ENCODE measurements at places on chromosomes 1 and 21.
A peak's percentile ranks its signal among the peaks of the same experiment; 100 is the strongest.

- DNase-seq, result no peak
These were observed 34.8 kb upstream of the LYST start for GRCh38 chr1:235901461-235901860.

- no peak for DNase-seq
These were observed 356.8 kb upstream of the B3GALT2 start for GRCh38 chr1:193543259-193543658.

GRCh38 chr1:67333603-67334002, 25.9 kb downstream of the IL12RB2 start:
- DNase-seq, result no peak

- no peak for DNase-seq
These were observed 45.1 kb downstream of the LUZP1 start for GRCh38 chr1:23123528-23123927.

GRCh38 chr1:47683401-47683800, 245.6 kb downstream of the FOXD2 start:
- DNase-seq, result no peak

DNA sequence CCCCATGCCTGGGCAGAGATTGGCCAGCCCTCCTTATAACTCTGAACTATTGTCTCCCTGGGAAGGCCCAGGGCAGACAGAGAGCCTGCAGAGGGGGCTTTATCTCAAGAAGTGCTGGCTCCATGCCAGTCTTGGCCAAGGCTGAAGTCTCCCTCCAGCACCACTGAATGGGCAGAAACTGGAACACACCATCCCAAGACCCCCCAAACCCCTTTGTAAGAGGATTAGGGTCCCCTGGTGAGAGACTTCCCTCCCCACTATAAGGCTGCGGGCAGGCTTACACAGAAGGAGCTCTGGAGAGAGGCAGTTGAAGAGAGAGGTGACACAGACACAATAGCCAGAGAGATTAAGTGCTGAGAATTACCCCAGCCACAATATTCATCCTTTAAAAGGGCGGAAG, 97.2 kb downstream of the NAV1 start:
- DNase-seq, result no peak

GRCh38 chr1:73673971-73674370, 524.0 kb downstream of the LRRIQ3 start:
- no peak for DNase-seq

- DNase-seq, result no peak
These were observed 20.3 kb downstream of the TIPRL start for GRCh38 chr1:168199056-168199455.

- no peak for DNase-seq
These were observed 5.5 kb downstream of the RIMKLA start for GRCh38 chr1:42386051-42386450.

- DNase-seq, result no peak
These were observed 17.0 kb downstream of the NSL1 start for GRCh38 chr1:212774584-212774983.

GRCh38 chr21:35699361-35699760, 361.0 kb downstream of the SETD4 start:
- DNase-seq, result no peak

GRCh38 chr21:40335704-40336103, 468.5 kb downstream of the PCP4 start:
- no peak for DNase-seq

GRCh38 chr21:45514311-45515021, 27.8 kb downstream of the SLC19A1 start:
- DNase-seq, result no peak

DNA sequence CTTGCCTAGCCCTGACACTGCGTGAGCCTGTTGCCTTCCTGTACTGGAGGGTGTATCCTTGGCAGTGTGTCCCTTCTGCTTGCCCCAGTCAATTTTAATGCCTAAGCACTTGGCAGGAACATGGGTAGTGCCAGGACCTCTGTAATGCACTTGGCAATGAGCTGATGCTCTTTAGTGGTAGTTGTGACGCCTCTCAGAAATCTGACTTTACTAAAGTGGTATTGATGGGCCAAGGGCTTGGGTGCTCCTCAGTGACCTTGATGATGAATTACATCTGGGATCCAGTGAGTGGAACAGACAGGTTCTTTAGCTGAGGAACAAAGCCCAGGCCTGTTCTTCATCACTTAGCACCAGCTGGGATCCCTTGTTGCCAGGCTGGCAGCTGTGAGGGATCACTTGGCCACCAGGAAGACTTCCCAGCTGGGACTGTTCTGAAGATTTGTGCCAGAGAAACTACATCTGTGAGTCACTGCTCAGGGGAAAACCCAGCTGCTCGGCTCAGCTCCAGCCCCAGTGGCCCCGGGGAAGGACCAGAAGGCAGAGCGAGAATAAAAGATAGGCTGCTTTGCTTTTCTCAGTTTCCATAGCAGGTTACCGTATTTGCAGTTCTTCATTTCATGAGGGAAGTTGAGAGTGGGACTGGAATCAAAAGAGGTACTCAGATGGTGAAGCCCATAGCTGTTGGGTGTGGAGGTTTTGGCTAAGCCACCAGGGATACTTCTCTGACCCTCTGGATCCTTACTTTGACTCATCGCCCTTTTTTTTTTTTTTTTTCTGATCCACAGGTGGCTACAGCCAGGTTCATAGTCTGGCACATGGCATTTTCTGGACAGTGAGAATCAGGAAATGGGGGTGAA, 28.5 kb upstream of the KCNA2 start:
- DNase-seq, result peak; percentile 79

GRCh38 chr1:11169202-11169601, 20.0 kb upstream of the ANGPTL7 start:
- DNase-seq, result no peak

DNA sequence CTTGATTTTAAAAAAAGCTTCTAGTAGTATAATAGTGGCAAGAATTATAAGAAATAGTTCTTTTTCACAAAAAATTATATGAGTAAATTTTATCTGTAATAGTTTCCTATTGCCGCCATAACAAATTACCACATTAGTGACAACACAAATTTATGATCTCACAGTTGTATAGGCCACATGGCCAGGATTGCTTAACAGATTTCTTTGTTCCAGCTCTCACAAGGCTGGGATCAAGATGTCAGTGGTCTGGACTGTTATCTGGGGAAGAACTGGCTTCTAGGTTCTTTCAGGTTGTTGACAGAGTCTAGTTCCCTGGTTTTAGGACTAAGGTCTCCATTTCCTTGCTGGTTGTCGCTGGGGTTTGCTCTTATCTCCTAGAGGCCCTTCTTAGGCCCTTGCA, 236.4 kb downstream of the USP25 start:
- no peak for DNase-seq

- no peak for DNase-seq
These were observed 17.3 kb downstream of the NOC2L start for GRCh38 chr1:941588-942383.

GRCh38 chr1:97820470-97821188, 100.2 kb downstream of the DPYD start:
- no peak for DNase-seq

DNA sequence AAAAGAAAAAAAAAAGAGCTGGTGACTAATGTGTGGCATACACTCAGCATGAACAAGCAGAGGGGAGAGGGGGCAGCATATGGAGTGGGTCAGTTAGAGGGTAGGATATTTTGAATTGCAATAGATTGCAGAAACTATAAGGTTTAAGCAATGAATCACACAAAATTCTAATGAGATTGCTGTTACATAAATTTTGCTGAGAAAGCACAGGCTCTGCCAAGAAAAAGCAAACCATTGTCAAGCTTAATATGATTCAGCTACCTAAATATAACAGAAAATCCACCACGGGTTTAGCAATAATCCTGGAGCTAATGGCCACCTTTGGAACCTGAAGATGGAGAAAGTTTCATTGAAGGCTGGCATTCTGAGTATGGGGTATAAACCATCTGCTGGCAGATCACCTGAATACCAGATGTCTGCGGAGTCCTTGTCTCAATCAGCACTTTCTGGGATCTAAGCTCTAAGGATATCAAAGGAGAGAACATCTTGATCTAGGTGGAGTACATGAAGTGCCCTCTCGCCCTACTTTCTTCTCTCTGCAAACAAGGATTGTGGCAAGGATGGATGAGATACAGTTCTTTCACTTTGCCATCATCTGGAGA, 30.3 kb upstream of the ANGPTL7 start:
- no peak for DNase-seq

- no peak for DNase-seq
These were observed 214.5 kb upstream of the CAMK1G start for GRCh38 chr1:209368864-209369598.

DNA sequence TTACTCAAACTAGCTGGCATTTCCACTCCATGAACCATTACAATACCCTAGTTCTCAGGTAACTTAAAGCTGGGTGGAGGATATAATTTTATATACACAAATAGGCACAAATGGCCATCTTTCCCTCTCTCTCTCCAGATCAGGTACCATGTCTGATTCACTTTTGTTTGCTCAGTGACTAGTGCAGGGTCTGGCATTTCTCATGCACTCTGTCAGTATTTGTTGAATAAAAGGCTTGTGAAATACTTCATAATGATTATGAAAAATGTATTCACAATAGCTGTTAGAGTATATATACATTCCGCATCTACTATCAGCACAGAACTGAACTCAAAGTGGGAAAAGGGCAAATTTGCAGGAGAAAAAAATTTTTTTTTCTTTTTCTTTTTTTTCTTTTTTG, 510.2 kb upstream of the USP24 start:
- DNase-seq, result no peak

DNA sequence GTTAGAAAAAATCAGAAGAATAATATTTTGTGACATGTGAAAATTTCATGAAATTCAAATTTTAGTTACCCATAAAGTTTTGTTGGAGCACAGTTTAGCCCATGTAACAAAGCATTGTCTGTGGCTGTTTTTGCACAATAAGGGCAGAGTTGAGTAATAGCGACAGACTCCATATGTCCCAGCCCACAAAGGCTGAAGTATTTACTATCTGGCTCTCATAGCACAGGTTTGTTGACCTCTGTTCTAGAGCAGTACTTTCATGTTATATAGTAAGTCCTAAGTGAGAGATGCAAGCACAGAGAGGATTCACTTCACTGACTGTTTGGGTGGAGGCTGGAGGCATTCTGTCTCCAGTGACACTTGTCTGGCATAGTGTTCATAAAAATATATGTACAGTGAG, 6.8 kb downstream of the LAMC1 start:
- no peak for DNase-seq

- DNase-seq, result no peak
These were observed 205.8 kb downstream of the SLC45A1 start for GRCh38 chr1:8523666-8524206.

DNA sequence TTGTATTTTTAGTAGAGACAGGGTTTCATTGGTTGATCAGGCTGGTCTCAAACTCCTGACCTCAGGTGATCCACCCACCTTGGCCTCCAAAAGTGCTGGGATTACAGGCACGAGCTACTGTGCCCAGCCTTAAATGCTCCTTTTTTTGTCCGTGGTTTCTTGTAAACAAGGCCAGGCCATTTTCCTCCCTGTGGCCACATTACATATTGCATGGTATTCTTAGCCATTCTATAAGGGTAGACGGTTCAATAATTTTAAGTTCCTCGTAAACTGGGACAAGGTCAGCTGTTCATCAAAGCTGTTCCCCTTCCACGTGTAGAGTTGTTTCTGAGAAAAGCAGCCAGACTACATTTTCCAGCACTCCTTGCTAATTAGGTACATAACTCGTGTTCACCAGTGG, 10.3 kb upstream of the LUZP1 start:
- no peak for DNase-seq

DNA sequence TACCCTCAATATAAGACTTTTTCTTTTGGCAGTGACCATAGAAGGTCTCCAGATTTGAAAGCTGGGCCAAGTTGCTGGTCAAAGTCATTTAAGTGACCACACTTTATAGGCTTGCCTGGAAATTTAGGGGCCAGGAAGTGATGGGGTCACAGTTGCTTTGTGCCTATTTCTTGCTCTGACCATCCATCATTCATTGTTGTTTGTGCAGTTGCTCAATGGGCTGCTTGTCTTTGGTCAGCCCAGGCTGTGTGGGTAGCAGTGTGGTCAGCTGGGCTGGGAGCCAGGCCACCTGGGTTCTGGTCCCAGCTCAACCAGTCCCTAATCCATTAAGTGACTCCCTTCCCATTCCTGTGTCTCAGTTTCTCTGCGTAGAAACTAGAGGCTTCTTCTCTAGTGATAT, 2.1 kb upstream of the OTUD7B start:
- DNase-seq, result no peak

DNA sequence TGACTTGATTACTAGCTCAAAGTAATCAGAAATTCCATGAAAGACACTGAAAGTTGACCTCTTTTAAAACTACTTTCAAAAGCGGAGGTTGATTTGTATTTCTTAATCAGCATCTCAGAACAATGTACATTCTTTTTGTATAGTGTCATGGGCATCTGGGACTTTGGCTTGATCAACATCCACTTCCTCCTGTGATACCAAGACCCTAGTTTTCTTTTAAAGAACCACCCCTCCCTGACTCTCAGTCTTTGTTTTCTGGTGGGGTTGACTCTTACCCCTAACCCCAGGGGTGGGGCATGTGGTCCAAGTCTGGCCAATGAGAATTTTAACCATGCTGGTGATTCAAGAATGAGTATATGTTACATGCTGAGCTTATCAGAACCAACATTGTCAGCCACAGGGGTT, 21.7 kb upstream of the IRF2BP2 start:
- no peak for DNase-seq

DNA sequence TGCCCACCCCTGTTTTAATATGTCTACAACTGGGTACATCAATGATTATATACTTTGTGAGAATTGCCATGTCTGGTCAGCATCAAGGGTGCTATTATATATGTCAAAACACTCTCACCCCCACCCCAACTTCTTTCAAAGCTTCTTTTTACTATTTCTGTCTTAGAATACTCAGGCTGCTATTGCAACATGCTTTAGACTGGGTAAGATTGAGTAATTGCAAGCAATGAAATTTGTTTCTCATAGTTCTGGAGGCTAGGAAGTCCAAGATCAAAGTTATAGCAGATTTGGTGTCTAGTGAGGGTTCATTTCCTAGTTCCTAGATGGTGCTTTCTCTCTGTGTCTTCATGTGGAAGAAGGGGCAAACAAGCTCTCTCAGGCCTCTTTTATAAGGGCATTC, 100.5 kb upstream of the KCNK1 start:
- no peak for DNase-seq

- no peak for DNase-seq
These were observed 19.7 kb upstream of the DIPK1A start for GRCh38 chr1:92980732-92981647.

DNA sequence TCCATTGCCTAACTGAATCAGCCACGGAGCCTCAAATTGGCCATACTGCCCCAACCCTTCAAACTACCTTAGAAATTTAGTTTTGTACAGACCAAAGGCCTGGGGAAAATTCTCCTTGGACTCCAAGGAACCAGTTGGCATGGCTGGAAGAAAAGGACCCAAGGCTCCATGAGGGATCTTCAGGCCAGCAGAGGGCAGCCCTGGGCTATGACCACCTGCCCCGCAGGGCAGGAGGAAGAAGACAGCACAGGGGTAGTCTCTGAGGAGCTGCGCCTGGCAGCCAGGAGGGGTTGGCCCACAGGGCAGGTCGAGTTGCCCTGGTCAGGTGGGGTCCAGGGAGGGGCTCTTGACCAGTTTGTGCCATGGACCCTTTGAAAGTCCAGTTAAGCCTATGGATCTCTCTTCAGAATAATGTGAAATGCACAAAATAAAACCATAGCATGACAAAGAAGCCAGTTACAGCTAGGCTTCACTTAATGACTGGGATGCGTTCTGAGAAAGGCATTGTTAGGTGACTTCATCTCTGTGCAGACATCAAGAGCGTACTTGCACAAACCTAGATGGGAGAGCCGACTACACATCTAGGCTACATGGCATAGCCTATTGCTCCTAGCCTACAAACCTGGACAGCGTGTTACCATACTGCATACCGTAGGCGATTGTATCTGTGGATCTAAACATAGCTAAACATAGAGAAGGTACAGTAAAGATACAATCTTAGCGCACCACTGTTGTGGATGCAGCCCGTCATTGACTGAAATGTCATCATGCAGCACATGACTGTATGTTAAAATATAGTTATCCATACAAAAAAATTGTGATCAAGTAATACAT, 26.1 kb downstream of the CACNA1S start:
- DNase-seq, result no peak

Measured in stimulated activated CD4-positive, alpha-beta T cell treated with anti-CD3 and anti-CD28 coated beads, TNF-alpha, amount 100 ng/mL, for 24 hours (primary cell).